Fibroblast of lung (primary cell): ENCODE measurements at places on chromosomes 2 and 18.

DNA sequence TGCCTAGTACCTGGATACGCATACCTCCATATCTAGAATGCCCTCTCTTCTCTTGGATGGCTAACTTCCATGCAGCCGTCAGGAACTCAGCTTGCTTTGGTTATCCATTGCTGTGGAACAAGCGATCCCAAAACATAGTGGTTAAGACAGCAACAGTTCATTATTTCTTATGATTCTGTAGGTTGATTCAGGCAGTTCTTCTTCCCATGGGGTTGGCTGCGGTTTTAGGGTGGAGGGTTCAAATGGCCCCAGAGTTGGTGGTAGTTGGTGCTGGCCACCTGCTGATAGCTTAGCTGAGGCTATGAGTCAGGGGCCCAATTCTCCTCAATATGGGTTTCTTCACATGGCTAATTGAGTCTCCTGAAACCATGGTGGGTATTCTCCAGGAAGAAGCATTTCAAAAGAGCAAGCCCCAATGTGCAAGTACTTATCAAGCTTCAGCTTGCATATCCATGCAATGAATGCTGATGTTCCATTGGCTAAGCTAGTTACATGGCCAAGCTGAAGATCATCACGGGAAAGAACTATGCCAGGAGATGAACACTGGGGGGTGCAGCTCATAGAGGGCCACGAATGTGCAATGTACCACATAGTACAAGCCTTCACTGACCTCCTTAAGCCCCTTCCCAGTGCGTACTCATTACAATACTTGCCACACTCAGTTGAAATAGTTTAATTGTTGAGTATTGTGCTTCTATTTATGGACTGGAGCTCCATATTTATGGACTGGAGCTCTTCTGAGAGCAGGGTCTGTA, 10.0 kb upstream of the RHOB start:
- no peak for DNase-seq

- DNase-seq: no peak
Measured at GRCh38 chr2:173075056-173075780, 428 bp upstream of the MAP3K20 start.

DNA sequence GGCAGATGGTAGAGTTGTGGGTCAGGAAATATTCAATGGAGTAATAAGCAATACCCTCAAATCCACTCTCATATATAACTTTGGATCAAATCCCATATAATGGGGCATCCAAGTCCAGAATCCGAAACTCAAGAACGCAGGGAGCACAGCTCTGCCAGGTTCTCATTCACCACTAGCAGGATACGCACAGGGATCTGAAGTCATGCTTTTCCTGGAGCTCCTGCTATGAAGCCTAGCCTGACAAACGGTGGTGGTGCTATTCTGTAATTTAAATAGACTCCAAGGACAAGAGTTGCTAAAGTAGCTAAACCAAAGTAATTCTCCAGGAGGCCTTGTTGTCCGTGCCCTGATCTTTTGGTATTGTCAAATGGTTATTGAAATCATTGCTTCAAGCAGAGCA, 264.8 kb downstream of the SLC8A1 start:
- no peak for DNase-seq

DNA sequence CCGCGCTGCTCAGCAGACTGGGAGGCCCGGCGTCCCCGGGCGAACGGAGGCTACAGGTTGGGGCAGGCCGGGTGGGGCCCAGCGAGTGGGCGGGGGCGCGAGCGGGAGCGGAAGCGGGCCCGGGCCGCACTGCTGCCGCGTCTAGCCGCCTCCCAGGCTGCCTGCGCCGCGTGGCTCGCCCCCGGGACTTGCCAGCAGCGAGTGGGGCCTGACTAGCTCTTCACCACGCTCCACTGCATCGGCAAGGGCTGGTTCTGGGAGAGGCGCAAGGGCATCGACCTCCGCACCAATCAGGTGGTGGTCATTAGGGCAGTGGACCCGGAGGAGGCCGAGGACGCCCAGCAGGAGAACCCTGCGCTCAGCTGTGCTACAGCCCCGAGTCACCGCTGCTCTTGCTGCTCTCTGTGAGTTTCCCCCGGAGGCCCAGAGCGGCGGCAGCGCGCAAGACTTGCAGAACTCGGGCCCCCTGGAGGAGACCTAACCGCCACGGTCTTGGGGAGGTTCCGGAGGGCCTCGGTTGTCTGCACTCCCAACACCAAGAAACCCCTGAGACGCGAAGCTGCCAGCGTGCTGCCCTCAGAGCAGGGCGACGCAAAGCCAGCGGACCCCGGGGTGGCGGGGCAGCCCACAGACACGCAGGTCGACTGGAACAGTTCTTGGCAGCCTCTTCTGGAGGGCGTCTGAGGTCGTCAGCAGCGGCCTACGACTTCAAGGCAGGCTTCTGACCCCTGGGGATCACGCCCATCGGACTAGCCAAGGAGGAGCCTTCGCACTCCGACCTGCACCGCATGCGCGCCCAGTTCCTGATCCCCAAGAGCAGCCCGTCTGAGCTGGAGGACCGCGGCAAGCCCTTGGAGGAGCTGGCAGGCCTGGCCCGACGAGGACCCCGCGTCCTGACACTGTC, 27.2 kb upstream of the PTPN2 start:
- peak; percentile 55 for DNase-seq

GRCh38 chr2:46545015-46545839, 65.9 kb downstream of the TMEM247 start:
- no peak for DNase-seq
